ENCODE measurements at places on chromosomes 1 and 21.
A peak's percentile ranks its signal among the peaks of the same experiment; 100 is the strongest.

GRCh38 chr1:227560393-227561173 lies 2.8 kb upstream of the ZNF678 start:
- no peak for DNase-seq

DNA sequence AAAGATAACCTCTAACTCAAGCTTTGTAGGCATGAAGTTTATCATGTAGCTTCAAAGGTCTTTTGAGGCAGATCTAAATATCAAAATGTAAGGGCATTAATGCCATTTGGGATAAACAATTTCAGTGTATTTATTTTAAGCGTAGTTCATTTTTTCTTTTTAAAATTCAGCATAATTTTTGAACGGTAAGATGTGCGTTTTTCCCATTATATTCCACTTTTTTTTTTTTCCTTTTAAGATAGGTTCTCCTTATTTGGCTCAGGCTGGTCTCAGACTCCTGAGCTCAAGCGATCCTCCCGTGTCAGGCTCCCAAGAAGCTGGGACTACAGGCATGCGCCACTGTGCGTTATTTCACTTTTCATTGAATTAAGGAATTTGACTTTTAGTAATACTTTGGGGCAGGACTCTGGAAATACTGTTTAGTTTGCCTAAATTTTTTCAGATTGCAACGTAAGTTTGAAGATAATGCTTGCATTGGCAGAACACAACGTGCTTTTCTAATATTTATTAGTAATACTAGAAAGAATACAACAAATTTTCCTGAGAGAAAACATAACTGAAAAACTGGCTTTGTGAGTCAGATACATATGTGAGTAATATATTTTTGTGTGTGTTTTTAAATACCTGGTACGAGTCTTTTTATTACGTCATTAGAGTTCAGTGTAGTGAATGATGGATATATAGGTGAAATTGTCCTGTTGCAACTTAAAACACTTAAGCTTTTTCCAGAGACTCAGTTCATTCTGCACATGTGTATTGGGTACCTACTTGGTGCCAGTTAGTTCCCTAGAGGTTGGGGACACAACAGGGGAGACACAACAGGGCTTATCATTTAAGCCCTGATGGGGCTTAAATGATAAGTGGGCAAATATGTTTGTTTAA lies 2.2 kb downstream of the RALGPS2 start:
- DNase-seq, result no peak

DNA sequence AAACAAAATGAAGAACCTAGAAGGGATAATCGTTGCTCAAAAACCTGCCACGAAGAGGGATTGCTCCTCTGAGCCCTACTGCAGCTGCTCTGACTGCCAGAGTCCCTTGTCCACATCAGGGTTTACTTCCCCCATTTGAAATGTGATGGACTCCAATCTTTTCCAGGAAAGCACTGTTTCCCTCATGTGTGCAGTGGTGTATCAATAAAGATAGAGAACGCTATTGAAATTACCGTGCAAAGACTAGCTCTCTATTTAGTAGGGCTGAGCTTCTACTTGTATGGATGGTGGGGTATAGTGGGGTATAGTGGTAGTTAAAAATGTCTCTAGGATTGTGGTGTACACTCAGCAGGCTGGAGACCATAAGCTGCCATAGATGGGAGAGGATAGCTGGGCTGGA lies 3.7 kb downstream of the TMCO2 start:
- DNase-seq, result no peak

DNA sequence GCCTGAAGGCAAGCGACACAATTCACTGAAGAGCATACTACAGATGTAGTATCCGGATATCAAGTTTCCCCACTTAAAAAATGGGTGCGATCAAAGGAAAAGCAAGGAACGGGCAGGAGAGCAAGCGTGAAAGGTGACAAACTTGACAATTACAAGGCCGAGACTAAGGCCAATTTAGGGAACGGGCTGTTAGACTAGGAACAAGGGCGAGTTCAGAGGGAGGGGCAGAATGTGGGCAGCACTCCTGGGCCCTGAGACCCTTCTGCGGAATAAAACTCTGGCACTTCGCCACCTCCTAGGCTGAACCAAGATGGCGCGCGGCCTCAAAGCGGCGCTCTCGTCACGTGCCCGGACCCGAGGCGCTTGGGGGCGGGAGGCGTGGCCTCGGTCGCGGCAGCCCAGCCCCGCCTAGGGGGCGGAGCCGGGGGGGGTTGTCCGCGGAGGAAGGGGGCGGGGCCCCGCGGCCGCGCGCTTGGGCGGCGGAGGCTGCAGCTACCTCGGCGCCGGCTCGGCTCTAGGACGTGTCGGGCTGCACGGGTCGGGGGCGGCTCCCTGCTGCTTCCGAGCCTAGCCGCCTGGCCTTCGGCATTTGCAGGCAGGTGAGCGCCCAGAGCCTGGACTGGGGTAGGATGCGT lies at the start of gene PPFIA4:
Gene PPFIA4 (plus strand): TSS at position 461 of the 635 bp plus-strand sequence. CDS start 12,518 bp downstream, outside the sequence.
- peak; percentile 84 for DNase-seq

DNA sequence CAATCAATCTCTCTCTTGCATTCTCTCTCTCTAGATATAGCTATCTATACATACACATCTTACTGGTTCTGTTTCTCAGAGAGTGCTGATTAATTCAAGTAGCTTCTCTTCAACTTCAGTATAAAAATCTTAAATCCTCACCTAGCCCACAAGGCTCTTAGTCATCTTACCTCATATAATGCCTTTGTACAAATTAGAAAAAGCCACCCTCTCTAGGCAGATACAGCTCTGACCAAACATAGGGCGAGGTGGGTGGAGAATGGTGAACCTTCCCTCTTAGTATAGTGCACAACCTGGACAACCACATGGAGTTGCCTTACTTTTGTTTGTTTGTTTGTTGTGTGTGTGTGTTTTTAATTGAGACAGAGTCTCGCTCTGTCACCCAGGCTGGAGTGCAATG lies 5.1 kb upstream of the INAVA start:
- DNase-seq, result no peak

GRCh38 chr21:37146320-37147235 lies 73.5 kb downstream of the TTC3 start:
- no peak for DNase-seq

Data from activated effector memory CD4-positive, alpha-beta T cell treated with Interleukin-2 at 50 U/mL for 16 hours (primary cell).